CD4-positive, alpha-beta T cell treated with Interleukin-17A for 1 hour (primary cell): ENCODE measurements at places on chromosomes 6 and 20.

DNA sequence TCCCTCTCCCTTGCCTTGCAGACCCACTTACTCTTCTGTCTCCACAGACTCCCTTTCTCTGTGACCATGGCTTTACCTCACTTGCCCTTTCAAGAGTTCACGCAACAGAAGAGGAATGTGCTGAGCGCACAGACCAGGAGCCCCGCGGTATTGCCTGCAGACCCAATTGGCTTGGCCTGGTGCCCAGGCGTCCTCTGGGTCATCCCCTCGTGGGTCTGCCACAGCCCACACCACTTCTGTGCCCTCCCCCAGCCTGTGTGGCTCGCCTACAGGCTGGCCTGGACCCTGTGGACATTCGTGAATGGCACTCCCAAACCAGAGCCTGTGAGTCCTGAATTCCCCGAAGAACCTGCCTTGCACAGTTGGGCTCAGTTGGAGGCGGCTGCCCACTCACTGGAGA, 15.3 kb upstream of the NINL start:
- DNase-seq, result no peak

DNA sequence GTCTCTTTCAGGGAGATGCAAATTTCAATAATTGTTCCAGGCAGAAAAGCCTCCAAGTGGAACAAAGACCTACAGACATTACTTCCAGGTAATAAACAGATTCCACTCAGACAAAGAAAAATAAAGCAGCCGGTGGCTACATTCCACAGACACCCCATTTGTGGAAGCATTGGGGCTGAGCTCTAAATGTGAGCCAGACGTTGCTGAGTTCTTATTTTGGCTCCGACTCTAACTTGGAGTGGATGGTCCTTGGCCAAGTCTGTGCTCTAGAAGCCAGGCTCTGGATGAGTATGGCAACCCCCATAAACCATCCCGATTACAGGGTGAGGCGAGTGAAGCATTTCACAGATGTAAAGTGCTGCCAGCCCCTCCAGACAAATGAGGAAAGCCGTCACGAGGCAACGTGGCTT, 6.6 kb downstream of the TRAM2 start:
- no peak for DNase-seq

- peak; percentile 24 for DNase-seq
Measured at GRCh38 chr20:45456632-45457031, 12.9 kb upstream of the WFDC2 start.

DNA sequence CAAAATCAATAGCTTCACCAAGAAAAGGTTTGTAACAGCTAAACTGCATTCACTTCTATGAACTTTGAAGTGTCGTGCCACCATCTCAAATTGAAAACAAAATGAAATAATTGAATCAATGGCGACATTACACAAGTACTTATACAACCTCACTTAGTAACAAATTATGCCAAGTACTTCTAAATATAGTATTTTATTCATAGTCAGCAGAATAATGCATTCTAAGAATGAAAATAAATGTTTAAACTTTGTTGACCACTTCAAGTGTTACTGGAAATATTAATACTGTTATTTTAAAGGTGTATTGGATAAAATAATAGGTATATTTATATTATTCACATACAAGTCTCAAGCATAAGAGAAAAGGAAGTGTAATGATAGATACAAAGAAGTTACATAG, 280.1 kb upstream of the HTR1E start:
- no peak for DNase-seq

GRCh38 chr20:50145566-50145965, 8.0 kb downstream of the PEDS1 start:
- no peak for DNase-seq

GRCh38 chr6:119022796-119023195, 55.7 kb downstream of the FAM184A start:
- no peak for DNase-seq

GRCh38 chr20:59481067-59481466, 123.3 kb upstream of the PHACTR3 start:
- no peak for DNase-seq

GRCh38 chr6:111353912-111354462, 129.0 kb downstream of the REV3L start:
- no peak for DNase-seq

- DNase-seq, result no peak
Measured at GRCh38 chr20:36599912-36600345, 5.7 kb upstream of the RAB5IF start.

DNA sequence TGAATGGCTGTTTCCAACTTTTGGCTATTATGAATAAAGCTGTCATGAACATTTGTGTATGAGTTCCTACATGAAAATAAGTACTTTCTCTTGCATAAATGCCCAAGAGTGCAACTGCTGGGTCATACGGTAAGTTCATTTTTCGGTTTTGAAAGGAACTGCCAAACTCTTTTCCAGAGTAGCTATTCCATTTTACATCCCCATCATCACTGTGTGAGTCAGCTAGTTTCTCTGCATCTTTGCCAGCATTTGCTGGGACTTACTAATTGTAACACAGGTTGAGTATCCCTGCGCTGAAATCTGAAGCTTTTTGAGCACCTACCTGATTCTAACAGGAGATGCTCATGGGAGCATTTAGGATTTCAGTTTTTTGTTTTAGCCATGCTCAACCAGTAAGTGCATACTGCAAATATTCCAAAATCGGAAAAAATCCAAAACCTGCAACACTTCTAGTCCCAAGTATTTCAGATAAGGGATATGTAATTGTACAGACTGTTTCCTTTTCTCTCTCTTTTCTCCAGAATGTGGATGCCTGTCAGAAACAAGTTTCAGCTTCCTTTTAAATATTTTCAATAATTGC, 118.4 kb downstream of the DTNBP1 start:
- no peak for DNase-seq

DNA sequence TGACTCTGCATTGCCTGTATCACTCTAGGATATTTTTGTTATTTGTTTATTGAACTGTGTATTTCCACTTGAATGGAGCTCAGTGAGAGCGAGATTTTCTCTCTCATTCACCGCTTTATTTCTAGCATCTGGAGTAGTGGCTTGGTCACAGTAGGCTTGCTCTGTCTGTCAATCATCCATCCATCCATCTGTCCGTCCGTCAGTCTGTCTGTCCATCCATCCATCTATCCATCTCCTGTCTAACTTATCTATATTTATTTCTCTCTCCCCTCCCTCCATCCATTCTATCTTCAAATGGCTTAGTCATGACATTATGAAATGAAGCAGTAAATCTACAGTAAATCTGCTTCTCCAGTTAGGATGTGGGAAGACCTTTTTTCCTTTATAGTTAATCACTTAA, 94.6 kb downstream of the TIAM2 start:
- no peak for DNase-seq

DNA sequence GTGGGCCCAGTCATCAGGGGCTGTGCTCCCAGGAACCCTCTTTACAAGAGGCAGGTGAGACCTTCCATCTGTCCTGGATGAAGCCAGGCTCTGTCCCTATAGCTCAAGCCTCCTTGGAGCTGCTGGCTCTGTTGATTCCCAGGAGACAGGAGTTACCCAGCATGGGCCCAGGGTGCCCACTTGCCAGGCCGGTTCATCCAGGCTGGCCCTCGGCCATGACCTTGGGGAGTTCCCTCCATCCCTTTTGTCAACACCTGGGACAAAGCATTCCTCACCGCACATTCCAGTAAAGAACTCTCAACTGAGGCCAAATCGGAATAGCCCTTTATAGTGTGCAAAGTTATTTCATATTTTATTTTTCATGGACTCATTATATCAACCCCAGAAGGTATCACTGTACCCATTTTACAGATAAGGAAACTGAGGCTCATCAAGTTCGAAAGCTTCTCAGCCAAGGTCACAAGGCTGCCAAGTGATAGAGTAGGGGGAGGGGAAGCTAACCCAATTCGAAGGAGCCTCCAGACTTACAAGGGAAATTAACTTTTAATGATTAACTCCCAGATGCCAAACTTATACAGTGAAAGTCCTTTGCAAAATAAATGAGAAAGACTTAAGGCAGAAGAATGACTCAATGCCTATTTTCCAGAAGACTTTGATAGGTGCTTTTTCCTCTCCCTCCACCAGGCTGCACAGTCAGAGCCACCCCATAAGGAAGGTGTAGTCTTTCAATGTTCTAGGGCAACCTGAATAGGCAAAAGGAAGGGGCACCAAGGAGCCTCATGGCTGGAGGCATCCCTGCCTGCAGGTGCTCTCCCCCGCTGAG, 18.5 kb downstream of the SDC4 start:
- DNase-seq, result no peak

GRCh38 chr20:4160761-4161305, 145.5 kb upstream of the RNF24 start:
- DNase-seq, result no peak

DNA sequence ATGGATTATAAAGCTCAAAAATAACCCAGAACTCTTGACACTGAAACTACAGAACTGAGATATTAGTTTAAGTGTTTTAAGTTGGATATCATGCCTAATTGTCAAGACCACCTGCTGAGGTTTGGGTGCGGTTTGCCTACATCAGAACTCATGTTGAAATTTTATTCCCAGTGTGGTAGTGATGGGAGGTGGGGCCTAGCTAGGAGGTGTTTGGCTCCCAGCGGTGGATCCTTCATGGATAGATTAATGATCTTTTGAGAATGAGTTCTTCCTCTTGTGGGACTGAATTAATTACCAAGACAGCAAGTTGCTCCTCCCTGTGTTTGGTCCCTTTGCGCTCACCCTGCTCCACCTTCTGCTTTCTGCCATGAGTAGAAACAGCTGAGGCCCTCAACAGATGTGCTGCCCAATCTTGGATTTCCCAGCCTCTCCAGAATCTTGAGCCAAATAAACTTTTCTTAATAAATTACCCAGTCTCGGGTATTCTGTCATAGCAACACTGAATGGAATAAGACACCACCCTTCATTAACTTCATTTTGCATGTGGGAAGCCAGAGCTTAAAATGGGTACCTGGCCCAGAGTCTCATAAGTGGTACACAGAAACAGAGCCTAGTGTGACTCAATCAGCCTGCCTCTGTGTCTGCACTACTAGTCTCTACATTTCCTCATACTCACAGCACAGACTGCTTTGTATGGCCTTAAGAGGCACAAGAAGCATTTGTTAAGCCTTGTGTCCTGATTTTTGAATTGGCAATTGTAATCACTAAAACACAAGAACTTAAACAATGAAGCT, 158.4 kb downstream of the IBTK start:
- DNase-seq, result no peak

GRCh38 chr20:52852714-52853113, 119.4 kb upstream of the TSHZ2 start:
- DNase-seq, result no peak

DNA sequence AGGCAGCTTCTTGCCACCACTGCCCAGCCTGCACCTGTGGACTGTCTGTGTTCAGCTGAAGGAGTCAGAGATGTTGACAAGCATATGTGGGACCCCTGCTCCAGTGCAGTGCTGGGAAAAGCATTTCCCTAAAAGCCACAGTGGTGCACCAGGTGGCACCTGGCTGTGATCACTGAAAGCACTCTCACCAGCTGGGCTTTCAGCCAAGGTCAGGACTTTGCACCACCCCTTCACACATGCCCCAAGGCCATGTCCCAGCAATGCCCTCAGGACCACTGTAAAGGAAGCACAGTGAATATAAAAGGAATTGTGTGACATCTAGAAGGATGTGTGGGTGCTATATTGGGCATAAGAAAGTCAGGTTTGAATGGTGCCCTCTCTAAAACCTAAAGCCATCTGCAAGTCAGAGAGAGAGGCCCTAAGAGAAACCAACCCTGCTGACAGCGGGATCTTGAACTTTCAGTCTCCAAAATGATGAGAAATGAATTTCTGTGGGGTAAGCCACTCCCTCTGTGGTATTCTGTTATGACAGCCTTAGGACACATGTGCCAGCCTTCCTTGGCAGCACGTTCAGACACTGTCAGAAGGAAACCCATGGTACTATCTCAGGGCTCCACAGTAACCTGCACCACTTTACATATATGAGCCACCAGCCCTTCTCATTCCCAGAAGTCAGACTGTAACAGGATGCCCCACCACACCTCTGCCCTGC, 30.7 kb downstream of the CBLN4 start:
- no peak for DNase-seq

GRCh38 chr6:150417899-150418826, 49.4 kb downstream of the IYD start:
- DNase-seq, result peak; percentile 62

GRCh38 chr20:278181-278580, 12.4 kb downstream of the C20orf96 start:
- no peak for DNase-seq

DNA sequence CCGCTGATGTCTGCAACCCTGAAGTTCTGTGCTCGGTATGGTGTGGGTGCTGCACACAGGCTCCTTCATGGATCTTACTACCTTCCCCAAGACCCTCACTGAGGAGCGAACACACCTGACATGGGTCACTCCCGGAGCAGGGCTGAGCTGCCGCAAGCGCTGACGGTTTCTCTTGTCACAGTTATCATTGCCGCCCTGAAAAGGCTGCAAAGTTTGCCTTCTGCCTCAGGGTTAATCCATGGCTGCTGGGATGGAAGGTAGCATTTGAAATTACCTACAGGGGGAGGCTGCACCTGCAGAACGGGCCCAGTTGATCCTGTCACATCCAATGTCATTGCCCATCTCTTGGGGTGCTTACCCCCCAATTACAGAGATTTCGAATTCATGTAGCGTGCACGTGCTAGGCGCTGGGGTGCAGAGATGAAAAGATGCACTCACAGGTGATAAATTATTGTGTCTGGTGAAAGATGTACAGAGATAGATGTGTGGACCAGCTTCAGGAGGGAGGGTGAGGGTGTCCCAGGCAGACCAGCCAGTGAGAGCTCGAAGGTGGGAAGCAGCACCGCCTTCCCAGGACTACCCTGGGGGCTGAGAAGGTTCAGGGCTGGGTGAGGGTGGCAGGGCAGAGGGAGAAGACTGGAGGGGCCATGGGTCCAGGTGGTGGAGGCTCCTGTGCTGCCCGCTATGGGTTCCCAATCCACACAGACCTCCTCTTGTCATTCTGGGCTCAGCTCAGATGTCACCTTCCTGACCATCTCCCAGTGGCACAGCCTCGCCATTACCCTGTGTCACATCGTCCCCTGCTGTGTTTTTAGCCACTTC, 120.1 kb downstream of the SYCP2 start:
- no peak for DNase-seq

- no peak for DNase-seq
Measured at GRCh38 chr20:64035933-64036345, at the start of gene C20orf204. C20orf204 (plus strand) TSS chr20:64036182; CDS start chr20:64036324, 142 bp downstream.

DNA sequence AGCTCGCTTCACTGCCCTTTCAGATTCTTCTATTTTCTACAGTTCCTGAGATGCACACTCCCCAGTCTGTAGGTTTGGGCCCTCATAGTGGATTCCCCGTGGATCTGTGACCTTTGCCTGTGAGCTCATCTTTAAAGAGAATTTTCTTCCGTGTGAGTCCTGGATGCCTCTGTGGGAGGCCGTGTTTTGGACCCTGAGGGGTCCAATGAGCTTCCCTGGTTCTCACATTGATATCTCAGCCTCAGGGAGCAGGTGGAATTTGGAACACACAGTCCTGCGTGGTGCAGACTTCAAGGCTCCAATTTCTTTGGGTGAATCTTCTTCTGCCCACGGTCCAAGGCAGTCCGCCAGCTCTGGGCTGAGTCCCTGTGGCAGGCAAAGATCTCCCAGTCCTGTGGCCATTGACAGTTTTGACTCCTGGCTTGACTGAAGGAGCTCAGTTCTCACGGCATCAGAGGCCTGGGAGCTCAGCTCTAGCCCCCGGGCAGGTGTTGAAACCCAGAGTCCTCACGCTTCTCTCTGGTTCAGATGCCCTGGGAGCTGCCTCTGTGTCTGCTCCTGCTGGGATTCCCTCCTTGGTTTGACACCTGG, 61.0 kb downstream of the PSMG4 start:
- DNase-seq, result no peak

- DNase-seq, result peak; percentile 38
Measured at GRCh38 chr6:110053395-110054240, 75.5 kb downstream of the GPR6 start.

GRCh38 chr6:158743033-158743651, 76.0 kb downstream of the EZR start:
- DNase-seq, result no peak
